Tibial artery (tissue), 4 donors: ENCODE measurements at places on chromosomes 3 and 15.

- DNase-seq: no peak
Observed at GRCh38 chr3:100047455-100048141, 66.7 kb downstream of the FILIP1L start.

DNA sequence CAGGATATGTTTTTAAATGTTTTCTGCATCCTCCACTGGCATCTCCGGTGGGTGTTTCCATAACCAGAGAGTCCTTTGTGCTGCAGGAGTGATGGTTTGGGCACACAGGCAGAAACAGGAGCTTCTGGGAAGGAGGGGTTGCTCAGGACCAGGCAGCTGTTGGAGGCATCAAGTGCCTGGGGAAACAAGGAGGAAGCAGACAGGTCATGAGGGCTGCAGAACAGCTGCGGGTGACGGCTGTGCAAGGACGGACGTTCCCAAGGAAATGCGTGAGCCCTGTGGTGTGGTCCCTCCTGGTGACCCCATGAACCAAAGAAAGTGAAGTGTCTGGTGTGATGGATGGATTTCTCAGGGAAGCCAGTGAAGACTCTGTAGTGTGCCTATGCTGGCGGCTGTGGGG lies 61.2 kb upstream of the TNFAIP8L3 start:
- no peak for DNase-seq

DNA sequence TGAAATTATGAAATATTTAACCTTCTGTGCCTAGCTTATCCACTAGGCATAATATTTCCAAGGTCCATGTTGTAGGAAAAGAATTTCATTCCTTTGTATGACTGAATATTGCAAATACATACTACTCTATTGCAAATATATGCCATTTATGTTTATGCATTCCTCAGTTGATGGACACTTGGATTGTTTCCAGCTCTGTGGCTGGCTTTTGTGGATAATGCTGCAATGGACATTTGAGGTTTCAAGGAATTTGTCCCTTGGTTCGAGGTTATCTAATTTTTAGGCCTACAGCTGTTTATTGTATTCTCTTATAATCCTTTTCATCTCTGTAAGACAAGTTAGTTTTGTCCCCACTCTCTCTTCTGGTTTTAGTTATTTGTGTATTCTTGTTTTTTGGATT lies 7.7 kb upstream of the AADACL2 start:
- DNase-seq: no peak

GRCh38 chr3:32899265-32899664 lies 52.2 kb upstream of the CCR4 start:
- DNase-seq: no peak

DNA sequence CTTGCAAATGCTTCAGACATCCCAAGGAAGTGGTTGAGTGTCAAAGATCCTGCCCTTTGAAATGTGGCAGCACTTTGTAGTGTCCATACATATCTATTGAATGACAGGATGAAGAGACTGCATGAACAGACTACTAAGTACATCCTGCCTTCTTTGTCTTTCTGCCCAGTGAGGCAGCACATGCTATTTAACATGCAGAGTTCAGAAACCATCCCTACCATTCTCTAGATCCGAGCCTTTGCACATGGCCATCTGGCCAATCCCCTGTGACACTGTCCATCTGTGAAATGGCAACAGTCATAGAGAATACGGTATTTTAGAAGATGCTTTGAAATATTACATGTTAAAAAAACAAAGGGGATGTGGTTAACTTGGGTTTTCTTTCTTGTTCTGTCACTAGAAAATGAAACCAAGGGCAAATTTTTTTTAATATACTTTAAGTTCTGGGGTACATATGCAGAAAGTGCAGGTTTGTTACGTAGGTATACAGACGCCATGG lies 519.6 kb downstream of the NTRK3 start:
- DNase-seq: no peak

GRCh38 chr15:70465812-70466211 lies 297.5 kb downstream of the UACA start:
- no peak for DNase-seq

GRCh38 chr3:28726840-28727239 lies 378.2 kb upstream of the AZI2 start:
- DNase-seq: peak; percentile 34

GRCh38 chr3:128804017-128804810 lies 75.2 kb upstream of the ACAD9 start:
- no peak for DNase-seq

DNA sequence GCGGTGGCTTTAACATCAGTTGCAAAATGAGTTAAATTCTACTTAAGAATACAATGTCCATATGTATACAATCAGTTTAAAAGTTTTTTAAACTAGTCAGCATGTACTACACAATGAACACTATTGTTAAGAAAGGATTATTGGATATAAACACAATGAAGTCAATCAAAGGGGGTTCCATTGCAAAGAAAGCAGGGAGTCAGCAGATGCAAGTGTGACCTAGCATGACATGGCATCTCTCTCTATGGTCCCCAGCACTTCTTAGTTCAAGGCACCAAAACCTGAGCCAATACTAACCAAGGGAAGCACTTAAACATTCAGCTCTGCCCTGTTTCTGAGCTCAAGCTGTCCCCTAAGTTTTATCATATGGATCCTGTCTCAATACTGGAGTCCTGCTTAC lies 17.0 kb downstream of the KLHL6 start:
- DNase-seq: no peak

GRCh38 chr3:27708250-27708649 lies 13.9 kb downstream of the EOMES start:
- no peak for DNase-seq

- no peak for DNase-seq
Observed at GRCh38 chr3:21328711-21329390, 422.2 kb downstream of the ZNF385D start.

GRCh38 chr3:118151164-118151563 lies 883.5 kb downstream of the IGSF11 start:
- DNase-seq: no peak

DNA sequence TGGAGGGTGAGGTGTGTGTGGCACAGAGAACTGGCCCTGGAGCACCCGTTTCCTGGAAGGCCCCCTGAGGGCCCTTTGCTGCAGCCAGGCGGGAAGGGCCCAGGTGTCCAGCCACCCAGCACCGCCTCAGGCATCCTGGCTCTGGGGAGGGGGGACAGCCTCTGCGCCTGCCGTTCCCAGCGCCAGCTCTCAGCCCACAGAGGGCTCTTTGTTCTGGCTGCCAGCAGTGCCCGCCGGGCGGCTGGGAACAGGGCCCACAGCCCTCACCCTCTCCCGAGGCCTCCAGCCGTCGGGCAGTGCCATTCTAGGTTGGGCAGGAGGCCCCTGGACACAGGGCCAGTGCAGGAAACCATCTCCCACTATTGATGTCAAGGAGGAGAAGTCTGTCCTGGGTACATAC lies 8.3 kb downstream of the SLC38A3 start:
- no peak for DNase-seq

DNA sequence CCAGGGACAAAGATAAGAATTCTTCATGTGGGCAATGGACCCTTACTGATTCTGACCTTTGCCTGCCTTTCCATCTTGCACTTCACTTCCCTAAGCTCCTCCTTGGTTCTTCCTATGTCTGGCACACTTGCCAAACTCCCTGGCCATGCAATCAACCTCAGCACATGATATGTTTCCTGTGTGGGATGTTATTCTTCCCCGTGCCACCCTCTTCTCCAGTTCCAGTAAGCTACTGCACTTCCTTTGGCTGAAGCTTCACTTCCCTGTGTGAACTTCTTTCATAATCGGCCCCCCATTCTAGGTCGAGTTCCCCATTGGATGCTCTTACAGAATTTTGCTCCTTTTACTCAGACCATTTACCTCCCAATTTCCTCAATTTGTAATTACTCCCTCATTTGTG lies 10.7 kb upstream of the TASOR start:
- peak; percentile 56 for DNase-seq

- no peak for DNase-seq
Observed at GRCh38 chr3:12896063-12896985, 55.0 kb upstream of the RPL32 start.

- no peak for DNase-seq
Observed at GRCh38 chr15:29670266-29670665, 152.0 kb downstream of the TJP1 start.

DNA sequence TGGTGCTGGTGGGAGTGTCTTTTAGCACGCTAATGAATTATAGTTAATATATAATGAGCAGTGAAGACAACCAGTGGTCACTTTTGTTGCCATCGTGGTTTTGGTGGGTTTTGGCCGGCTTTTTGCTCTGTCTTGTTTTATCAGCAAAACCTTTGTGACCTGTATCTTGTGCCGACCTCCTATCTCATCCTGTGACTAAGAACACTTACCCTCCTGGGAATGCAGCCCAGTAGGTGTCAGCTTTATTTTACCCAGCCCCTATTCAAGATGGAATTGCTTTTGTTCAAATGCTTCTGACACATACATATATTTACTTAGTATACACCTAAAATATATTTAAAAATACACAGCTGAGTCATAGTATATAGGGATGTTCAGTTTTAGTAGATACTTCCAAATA lies 770.3 kb downstream of the PDCD6IP start:
- DNase-seq: no peak

DNA sequence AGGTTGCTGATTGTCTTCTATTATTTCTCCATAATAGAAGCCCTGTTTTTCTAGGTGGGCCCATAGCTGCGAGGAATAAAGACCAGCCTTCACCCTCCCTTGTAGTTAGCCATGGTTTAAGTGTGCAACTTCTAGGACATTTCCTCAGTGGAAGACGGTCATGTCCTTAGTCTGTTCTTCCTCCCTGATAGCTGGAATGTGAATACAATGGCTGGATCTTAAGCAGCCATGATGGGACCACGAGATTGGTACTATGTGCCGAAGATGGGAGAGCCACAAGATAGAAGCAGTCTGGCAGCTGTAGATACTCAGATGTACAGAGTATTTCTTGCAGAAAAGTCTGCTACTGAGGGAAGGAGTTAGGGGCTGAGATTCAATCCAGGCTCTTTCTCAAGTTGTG lies 152.9 kb downstream of the PTPRG start:
- DNase-seq: no peak

DNA sequence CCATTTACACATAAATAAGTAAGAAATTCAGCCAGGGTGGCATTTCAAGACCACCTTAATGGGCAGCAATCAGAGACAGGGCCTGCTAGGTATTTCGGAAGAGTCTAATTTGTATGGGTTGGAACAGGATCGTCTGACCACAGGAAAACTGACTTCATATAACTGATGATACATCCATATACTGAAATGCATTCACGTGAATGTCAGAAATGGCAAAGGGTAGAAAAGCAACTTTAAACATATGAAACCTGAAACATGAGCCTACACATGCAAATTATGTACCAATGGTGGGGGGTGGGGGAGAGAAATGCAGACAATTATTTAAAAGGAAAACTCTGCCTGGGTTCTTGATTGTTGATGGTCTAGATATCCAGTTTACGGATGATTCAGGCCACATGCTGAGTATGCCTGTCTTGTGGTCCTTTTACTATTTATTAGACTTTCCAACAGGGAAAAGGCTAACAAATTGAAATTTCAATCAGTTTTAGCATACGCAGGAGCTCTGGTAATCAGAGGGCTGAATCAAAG lies 582.2 kb downstream of the FOXP1 start:
- no peak for DNase-seq

GRCh38 chr15:48861813-48862431 lies 16.0 kb upstream of the EID1 start:
- no peak for DNase-seq

DNA sequence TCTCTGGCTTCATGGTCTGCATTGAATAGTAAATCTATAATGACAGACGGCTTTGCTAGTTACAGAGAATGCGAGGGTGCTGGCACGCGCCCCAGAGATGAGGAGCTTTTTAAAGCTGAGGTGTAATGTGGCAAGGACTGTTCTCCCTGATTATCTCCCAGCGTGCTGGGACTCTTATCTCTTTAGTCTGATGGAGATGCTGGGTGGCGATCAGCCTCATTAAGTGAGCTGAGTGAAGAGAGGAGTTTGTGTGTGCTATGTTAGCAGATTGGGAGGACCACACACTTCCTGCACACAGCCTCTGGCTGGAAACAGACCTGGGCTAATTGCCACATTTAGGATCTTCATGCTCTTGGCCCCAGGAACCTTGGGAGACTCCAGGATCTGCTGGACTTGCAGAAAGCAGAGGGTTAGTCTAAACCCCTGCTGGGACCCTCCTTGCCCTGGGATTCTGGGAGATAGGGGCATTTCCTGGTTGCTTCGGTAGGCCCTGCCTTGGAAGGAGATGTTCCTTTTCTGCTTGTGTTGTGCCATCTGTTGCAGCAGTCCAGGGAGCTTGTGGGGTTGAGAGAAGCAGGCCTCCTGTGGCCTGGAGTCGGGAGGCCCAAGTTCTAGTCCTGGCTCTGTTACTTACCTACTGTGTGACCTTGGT lies 15.0 kb downstream of the PDIA5 start:
- no peak for DNase-seq

DNA sequence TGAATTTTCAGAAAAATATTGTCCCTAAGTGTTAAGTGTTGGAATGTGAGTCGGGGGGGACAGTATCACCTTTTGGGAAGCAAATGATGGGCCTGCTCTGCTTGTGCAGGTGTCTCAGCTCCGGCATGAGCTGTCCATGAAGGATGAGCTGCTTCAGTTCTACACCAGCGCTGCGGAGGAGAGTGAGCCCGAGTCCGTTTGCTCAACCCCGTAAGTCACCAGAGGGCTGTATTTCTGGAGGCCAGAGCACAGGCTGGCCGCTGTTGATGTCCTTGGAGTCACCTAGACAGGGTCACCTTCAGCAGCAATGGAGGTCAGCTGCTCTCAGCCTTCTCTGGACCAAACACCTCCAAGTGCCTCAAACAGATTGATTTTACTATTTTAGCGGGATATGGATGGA lies 78.0 kb downstream of the CCK start:
- no peak for DNase-seq

DNA sequence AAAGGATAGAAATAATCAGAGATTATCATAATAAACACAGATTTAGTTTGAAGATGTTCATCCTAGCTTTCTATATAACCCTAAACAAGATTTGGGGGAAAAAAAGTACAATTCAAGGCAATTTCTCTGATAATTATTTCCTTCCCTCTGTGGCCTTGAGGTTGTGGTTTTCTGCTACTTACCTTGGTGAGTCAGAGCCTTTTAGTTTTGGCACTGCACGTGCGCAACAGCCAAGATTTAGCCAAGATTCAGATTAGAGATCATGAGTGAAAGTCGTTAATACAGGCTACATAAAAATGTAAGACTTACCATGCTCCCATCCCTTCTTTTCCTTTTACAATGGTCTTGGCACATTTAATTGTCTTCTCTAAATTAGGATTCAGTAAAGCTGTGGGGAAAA lies 6.7 kb downstream of the LYZL4 start:
- no peak for DNase-seq
